GM12878 (cell line): ENCODE measurements at places on chromosomes 12 and 14. TPM values are rescaled to one million over a fixed set of nuclear protein-coding genes. Genes with fewer than 3 reads are reported as not detected.

DNA sequence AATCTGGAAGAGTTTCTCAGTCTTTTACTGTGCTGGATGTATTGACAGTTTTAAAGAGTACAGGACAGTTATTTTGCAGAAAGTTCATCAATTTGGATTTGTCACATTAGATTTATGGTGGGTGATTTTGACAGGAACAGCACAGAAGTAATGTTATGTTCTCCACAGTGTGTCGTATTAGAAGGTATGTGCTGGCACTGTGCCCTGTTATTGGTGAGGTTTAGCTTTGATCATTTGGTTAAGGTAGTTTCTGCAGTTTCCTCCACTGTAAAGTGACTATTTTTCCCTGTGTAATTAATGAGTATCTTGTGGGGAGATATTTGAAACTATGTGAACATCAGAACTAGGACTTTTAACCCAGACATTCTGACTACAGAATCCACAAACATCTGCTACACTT is 308.5 kb upstream of the TBX3 start:
- H3K4me1 ChIP-seq = no peaks in the 10 kb centered on the region
- DNase-seq = no peak
- H3K4me3 ChIP-seq = no peak overlapping the region
- H3K27me3 ChIP-seq = no peaks in the 10 kb centered on the region
- no peaks in the 10 kb centered on the region for H3K36me3 ChIP-seq
- no peak overlapping the region for H3K27ac ChIP-seq

The PROX2 gene
- total RNA-seq = 0.11 and 0.33 TPM in 2 replicates

GRCh38 chr12:49487605-49488004 is 51.2 kb upstream of the KCNH3 start:
- H3K36me3 ChIP-seq = peaks cover 4% of the 10 kb centered on the region
- H3K4me3 ChIP-seq = no peak overlapping the region
- peaks cover 5% of the 10 kb centered on the region for H3K4me1 ChIP-seq
- peak; percentile 13 for DNase-seq

The CLEC4D gene
- total RNA-seq = not detected in 2 replicates

The PLCZ1 gene
- total RNA-seq = not detected in 2 replicates

- no peak overlapping the region for H3K4me3 ChIP-seq
- no peaks in the 10 kb centered on the region for H3K36me3 ChIP-seq
- H3K27me3 ChIP-seq = no peaks in the 10 kb centered on the region
- DNase-seq = no peak
Measured at GRCh38 chr14:97021001-97021400, 223.8 kb downstream of the VRK1 start.

DNA sequence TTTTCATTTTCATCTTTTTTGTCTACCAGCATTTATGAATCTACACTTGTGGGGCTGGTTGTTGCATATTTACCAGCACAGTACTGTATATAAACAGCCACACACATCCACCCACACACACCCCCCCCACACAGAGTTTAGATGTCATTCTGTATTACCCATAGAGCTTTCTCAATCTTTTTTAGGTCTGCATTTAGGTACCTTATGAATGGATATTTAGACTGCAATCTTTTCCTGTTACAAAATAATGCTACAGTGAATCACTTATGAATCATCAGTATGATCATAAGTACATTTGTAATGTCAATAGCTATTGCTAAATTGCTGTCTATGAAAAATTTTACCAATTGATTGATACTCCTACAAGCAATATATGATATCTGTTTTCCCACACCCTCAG is 67.3 kb upstream of the STK38L start:
- H3K36me3 ChIP-seq = no peaks in the 10 kb centered on the region
- peaks cover 37% of the 10 kb centered on the region for H3K4me1 ChIP-seq
- DNase-seq = no peak
- no peaks in the 10 kb centered on the region for H3K27me3 ChIP-seq
- no peak overlapping the region for H3K27ac ChIP-seq

The RNASE1 gene
- total RNA-seq = 0.40 and 0.72 TPM in 2 replicates

DNA sequence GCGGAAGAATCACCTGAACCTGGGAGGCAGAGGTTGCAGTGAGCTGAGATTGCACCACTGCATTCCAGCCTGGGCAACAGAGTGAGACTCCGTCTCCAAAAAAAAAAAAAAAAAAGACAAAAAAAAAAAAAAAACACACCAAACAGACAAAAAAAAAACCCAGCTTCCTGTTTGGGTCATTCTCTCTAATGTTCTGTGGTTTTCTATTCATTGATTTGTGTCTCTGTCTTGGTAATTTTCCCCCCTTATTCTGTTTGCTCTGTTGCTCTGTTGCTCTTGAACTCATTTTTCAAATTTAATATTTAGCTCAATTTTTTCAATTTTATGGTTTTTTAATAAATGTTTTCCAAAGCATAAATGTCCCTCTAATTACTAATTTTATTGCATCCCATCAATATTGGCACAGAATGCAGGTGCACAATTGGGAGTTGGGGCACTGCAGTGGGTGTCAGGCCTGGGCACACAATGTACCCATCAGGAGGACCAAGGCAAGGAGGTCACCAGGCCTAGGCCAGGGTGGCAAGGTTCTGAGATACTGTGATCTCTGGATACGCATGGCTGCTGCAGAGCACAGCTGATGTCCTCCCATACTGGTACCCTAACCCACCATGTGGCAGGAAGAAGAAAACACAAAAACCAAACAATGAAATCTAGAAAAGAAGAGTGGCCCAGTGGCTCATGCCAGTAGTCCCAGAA is 8.0 kb upstream of the GNPTAB start:
- no peak overlapping the region for H3K4me3 ChIP-seq
- DNase-seq = no peak
- no peaks in the 10 kb centered on the region for H3K36me3 ChIP-seq
- peak overlapping the region; percentile 54 for H3K27ac ChIP-seq
- H3K4me1 ChIP-seq = peaks cover 15% of the 10 kb centered on the region

The GSKIP gene
- total RNA-seq = 18.9 and 20.5 TPM in 2 replicates

- no peak overlapping the region for H3K4me3 ChIP-seq
- H3K27me3 ChIP-seq = no peaks in the 10 kb centered on the region
- H3K27ac ChIP-seq = no peak overlapping the region
- no peak for DNase-seq
- H3K4me1 ChIP-seq = peaks cover 11% of the 10 kb centered on the region
Measured at GRCh38 chr12:53600490-53601295, 25.5 kb downstream of the ATF7 start.

The ADAM20 gene
- 0.08 and 0.10 TPM in 2 replicates for total RNA-seq

DNA sequence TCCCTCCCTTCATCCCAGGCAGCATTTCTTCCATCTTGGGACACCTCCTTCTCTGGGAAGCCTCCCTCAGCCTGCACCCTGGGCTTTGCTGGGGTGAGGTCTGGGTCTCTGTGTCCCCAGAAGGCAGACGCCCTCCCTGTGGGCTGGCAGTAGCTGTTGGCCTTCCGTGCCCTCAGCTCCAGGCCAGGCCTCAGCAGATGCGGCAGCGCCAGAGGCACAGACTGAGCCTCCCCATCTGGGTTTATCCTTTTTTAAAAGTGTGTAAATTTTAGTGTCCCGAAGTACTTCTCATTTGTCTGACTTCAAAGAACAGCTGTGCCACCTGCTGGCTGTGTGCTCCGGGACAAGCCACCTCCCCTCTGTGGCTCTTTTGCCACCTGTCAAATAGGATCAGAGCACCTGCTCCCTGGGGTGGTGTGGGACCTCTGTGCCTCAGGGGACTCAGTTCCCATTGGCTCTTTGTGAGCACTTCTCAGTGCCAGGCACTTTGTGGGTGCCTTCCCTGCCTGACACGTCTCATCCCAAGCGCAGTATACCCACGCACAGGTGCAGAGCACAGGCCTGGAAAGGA is 11.1 kb downstream of the EXOC3L4 start:
- H3K4me3 ChIP-seq = no peak overlapping the region
- no peak overlapping the region for H3K27ac ChIP-seq
- H3K4me1 ChIP-seq = peaks cover 42% of the 10 kb centered on the region
- H3K36me3 ChIP-seq = no peaks in the 10 kb centered on the region

The TAS2R46 gene
- total RNA-seq = 1.3 TPM in 2 replicates

DNA sequence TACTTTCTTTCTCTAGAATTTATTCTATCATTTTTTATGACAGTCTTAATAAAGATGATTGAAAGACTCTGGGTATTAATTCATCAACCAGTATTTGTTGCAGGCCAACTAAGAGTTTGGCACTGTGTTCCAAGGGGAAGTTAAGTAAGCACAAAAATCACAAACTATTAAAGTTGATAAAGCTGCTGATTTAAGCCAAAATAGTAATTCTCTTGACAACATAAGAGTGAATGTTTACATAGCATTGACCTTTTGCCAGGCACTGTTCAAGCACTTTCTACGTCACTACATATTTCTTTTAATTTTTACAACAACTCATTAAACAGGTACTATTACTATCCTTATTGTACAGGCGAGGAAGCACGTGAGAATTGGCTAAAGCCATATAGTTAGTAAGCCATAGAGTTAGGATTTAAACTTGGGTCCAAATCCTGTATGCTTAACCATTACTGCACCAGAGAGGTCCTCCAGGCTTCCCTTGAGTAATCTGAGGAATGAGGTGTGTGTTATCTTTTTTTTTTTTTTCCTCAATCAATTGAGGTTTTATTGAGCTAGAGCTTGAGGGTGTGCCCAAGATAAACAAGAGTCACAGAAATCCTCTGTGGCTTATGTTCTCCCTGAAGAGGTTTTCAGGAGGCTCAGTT is 1009.6 kb downstream of the DIO2 start:
- no peaks in the 10 kb centered on the region for H3K36me3 ChIP-seq
- no peak overlapping the region for H3K27ac ChIP-seq
- H3K27me3 ChIP-seq = no peaks in the 10 kb centered on the region
- H3K4me1 ChIP-seq = no peaks in the 10 kb centered on the region

The PLA2G1B gene
- total RNA-seq = 2.5 TPM in 1 of 2 replicates, not detected in the other

The SNW1 gene
- total RNA-seq = 74.8 and 75.2 TPM in 2 replicates

- no peak overlapping the region for H3K27ac ChIP-seq
- peaks cover 16% of the 10 kb centered on the region for H3K4me1 ChIP-seq
- no peaks in the 10 kb centered on the region for H3K27me3 ChIP-seq
- DNase-seq = no peak
- peaks cover 12% of the 10 kb centered on the region for H3K36me3 ChIP-seq
- H3K4me3 ChIP-seq = no peak overlapping the region
Measured at GRCh38 chr12:55978393-55978792, 4.5 kb downstream of the RAB5B start.

The KCNMB4 gene
- total RNA-seq = 0.13 and 0.21 TPM in 2 replicates

DNA sequence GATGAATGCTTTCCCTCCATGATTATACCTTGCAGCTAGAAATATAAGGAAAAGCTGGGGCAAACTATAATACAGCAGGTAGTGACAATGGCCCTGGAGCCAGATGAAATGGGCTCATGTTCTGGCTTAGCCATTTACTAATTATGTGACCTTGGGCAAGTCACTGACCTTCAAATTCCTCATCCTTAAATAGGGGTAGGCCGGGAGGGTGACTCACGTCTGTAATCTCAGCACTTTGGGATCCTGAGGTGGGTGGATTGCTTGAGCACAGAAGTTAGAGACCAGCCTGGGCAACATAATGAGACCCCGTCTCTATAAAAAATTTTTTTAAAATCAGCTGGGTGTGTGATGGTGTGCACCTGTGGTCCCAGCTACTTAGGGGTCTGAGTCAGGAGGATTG is 155.4 kb downstream of the C12orf75 start:
- H3K27ac ChIP-seq = no peak overlapping the region
- H3K36me3 ChIP-seq = no peaks in the 10 kb centered on the region
- H3K27me3 ChIP-seq = no peaks in the 10 kb centered on the region; the same call in 1 of the 2 replicates
- DNase-seq = no peak

The RHOJ gene
- total RNA-seq = not detected in 2 replicates

DNA sequence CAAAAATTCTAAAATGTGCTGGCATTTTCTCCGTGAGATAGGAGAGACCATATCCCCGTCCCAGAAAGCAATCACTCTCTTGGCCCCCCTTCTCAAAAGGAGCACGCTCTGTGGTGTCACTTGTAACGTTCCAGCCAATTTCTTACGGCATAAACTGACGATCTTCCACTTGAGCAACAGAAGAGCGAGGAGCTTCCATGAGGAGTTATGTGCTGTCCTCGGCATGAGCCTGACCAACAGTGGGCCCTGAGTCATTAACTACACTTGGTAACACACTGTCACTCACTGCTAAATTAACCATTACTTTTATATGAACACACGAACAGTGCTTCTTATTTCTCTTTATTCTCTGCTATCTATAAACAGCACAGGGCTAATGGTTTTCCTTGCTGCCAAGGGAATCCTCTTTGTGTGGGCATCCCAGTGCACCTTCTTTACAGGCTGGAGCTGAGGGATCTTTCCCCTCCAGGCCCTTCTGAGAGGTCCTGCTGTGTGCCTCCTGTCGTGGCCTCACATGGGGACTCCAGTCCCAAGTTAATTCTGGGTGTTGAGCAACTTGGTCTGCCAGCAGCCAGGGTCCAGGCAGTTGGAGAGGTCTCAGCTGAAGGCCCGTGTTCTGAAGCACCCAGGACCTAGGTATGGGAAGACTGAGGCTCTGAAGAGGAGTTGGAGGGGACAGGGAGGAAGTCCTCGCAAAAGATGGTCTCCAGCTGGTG is 9.4 kb downstream of the SLC6A13 start:
- DNase-seq = no peak
- H3K27me3 ChIP-seq = no peaks in the 10 kb centered on the region
- no peak overlapping the region for H3K27ac ChIP-seq
- H3K4me3 ChIP-seq = no peak overlapping the region
- no peaks in the 10 kb centered on the region for H3K36me3 ChIP-seq

DNA sequence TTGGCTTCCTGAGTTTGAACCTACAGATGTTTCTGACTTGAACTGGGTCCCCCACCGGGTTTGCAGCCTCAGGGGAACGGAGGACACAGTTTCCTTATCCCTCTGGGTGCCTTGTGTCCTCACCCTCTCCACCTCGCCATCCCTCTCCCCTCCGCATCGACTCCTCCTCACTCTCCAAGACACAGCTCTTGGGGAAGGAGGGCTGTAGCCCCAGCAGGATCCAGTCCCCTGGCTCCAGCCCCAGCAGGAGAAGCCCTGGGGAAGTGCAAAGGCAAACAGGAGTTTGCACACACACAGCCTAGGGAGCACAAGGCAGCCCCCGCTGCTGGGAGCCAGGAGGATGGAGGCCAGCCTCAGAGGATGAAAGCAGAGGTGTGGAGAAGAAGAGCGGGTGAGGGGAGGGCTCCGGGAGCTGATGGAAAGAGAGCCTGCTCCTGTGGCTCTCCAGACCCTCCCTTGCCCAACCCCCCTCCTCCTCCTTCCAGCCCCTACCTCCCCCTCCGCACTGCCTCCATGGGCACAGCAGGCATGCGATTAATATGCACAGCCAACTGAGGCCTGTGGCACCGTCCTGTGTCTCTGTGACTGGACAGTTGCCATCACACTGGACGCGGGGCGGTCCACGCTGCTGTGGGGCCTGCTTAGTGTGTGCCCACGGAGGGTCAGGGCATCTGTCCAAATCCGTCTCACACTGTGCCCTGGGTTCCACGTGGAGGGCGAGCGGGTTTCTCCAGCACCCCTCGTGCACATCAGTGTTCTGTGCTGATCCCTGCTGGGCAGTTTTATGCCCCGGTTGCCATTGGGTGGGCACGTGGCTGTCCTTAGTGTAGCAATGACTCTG is 193.7 kb upstream of the DIO3 start:
- H3K27ac ChIP-seq = no peak overlapping the region
- no peaks in the 10 kb centered on the region for H3K36me3 ChIP-seq
- no peak for DNase-seq
- no peaks in the 10 kb centered on the region for H3K27me3 ChIP-seq
- H3K4me1 ChIP-seq = no peaks in the 10 kb centered on the region

- H3K36me3 ChIP-seq = no peaks in the 10 kb centered on the region
- H3K4me3 ChIP-seq = no peak overlapping the region
- H3K27ac ChIP-seq = no peak overlapping the region
Measured at GRCh38 chr14:88422047-88422446, 36.6 kb downstream of the SPATA7 start.

The DDN gene
- 11.5 and 13.4 TPM in 2 replicates for total RNA-seq

- DNase-seq = no peak
- no peak overlapping the region for H3K27ac ChIP-seq
- no peak overlapping the region for H3K4me3 ChIP-seq
- H3K36me3 ChIP-seq = no peaks in the 10 kb centered on the region
- no peaks in the 10 kb centered on the region for H3K4me1 ChIP-seq
- H3K27me3 ChIP-seq = no peaks in the 10 kb centered on the region
Measured at GRCh38 chr14:47744155-47744554, 68.8 kb upstream of the MDGA2 start.

- no peak overlapping the region for H3K27ac ChIP-seq
- DNase-seq = no peak
Measured at GRCh38 chr12:71763677-71764379, 9.2 kb downstream of the RAB21 start.
